ENCODE measurements at places on chromosomes 1 and 21.

DNA sequence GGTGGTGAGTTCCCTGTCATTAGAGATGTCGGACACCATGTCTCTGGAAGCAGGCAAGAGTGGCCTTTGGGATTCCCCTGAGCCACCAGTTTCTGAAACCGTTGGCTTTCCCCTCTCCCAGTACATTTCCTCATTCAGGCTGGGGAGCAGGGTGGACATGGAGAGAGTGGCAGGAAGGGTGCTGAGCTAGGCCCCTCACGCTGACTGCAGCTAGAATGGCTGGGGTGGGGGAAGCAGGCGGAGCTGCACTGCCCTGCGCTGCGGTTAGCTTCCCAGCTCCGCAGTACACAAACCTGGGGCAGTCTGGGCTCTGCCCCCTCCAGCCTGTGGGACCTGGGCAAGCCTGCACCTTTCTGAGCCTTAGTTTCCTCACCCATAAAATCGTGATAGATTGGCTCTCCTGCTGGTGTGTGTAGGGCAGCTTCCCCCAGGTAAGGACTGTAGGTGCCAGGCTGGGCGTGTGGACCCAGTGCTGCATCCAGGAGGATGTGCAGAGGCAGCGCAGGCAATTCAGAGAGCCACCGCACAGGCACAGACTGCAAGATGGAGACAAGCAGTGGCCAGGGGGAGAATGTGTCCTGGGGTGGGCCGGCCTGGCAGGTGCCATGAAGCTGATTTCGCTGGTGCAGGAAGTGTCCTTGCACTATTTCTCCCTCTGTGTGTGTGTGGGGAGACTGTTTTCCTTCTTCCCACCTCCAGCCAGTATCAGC, 3.0 kb downstream of the PLA2G2F start:
- DNase-seq: no peak

- DNase-seq: peak; percentile 21
These were observed 116.3 kb upstream of the COL6A1 start for GRCh38 chr21:45865106-45865835.

GRCh38 chr1:179036844-179037465, 11.3 kb downstream of the FAM20B start:
- DNase-seq: peak; percentile 64

DNA sequence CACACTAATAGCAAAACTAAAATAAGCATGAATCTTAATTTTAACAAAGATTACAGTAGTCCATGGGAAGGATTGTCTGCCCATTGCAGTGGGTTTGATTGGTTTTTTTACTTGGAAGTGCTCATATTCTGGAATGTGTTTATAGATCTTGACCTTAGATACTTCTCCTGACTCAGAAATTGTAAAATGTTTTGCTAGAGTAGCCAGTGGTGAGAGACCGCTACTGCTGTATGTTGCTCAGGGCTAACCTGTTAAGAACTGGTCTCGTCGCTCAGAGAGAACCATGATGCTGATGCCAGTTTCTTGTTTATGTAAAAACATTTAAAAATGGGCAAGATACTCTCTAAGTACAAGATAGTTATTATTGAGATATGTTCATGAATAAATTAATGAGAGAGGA, 99.9 kb downstream of the ROR1 start:
- DNase-seq: peak; percentile 50

DNA sequence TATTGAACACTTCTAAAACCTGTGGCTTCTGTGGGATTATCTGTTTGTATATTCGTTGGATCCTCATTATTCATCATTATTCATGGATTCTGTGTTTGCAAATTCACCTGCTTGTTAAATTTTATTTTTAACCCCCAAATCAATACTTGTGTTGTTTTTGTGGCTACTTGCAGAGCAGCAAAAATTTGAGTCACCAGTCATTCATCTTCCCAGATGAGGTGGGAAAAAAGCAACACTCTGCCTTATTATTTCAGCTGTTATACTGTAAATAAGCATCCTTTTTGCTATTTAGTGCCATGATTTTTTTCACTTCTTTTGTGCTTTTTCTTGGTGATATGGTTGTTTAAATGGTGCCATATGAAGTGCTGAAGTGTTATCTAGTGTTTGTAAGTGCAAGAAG, 56.7 kb downstream of the RASAL2 start:
- DNase-seq: no peak

- no peak for DNase-seq
These were observed 73.5 kb upstream of the LRRC7 start for GRCh38 chr1:69494221-69494620.

- DNase-seq: no peak
These were observed 178.4 kb downstream of the PSMG1 start for GRCh38 chr21:39004634-39005501.

DNA sequence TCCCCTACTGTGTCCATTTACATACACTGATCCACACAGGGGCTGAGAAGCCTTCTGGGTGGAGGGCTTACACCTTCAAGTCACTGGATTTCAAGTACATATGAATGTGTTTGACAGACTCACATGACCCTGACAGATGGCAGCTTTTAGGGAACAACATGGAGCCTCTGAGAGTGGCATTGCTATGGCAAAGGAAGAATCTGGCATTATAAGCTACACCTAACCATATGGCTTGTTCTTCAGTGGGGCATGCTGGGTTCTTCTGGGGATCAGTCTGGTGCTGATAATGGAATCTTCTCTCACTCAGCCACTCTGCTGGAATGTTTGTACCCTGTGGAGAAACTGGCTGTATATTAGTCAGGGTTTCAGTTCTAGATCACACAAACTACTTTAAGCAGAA, 68.5 kb upstream of the PDE4B start:
- no peak for DNase-seq

GRCh38 chr1:153470707-153471106, 10.3 kb upstream of the S100A7 start:
- peak; percentile 3 for DNase-seq

DNA sequence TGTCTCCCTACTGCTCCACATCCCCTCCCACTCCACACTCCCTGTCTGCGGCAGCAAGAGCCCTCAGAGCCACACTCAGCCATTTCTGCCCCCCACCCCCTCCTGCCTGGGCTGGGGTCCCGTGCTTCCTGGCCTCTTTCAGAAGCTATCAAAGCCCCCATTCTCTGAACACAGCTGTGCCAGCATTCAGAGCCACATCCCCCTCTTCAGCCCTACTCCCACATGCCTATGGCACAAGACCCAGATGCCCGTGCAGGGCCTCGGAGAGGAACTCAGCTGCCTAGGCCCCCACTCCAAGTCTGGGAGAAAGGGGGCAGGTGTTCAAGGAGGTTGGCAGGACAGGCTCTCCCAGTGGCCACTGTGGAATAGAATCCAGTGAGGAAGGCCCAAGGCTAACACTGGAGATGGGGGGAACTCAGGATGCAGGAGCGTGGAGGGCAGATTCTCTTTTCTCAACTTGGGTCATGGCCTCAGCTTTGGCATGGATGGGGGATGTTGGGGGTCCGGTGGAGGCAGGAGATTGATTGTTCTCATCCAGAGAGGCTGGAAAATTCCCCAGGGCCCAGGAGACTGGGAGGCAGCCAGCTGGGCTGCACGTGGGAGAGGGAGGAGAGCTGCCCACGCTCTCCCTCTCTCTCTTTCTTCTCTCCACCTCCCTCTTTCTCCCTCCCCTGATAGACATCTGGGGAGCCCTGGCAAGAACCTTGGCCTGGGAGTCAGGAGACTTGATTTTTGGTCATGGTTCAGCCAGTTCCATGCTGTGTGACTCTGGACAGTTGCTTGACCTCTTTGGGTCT, 3.5 kb upstream of the BCAN start:
- DNase-seq: no peak

DNA sequence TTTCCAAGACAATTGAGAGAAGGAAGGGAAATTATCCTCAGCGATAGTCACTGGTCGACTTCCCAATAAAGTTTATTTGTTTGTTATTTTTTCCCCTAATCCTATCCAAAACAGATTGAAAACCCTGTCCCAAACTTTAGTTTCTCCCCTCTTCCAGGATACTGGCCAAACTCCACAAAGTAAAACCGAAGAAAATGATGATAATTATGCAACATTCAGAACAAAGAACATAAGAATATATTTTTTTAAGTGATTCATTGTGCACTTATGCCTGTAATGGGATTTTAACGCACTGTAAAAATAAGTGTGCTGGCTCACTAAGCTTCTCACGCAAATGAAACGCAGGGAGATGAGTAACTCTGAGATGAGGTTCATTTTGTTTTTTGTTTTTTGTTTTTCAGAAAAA, 6.0 kb downstream of the GLIS1 start:
- DNase-seq: peak; percentile 77

DNA sequence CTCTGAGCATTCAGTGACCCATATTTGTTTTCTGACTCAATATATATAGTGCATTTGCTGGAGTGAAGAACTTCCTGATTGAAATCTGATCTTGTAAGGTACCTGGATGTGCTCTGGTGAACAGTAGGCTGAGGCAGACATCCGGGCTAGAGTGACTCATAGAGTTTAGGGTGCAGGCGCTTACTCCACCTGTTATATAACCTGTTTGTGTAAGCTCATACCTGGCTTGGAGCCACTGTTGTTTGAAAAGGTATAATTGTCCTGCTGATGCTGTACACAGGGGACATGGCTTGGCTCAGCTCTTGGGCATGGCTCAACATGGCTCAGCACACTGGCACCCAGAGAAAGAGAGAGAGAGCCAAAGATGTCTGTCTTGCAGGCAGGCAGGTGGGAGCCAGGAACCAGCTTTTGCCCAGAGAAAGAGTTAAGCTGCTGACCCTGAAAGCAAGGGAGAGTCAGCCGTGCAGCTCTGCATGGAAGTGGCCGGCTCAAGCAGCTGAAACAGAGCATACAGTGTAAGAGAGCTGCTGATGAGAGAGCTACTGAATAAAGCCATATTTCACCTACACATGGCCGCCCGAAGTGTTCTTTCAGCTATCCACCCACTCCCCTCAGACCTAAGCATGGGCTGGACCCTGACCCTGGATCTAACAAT, 43.2 kb downstream of the GJA5 start:
- DNase-seq: peak; percentile 98

GRCh38 chr21:34889320-34889675, 159.8 kb downstream of the RUNX1 start:
- peak; percentile 76 for DNase-seq

DNA sequence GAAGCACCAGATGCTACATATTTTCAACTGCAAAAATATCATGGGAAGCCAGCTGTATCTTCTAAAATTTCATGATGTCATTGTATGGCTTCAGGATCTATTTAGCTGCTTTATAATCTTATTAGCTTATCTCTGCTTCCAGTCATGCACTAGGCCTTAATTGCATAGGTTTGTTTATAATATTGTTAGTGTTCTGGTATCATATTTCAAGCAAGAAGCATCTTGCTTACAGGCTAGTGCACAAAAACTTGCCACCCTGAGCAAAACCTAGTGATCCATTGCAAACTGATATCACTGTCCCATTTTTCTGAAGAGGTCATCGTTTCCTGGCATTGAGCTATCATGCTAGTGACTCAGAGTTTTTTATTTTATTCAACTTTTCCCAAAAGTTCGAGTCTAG, 15.7 kb upstream of the NRIP1 start:
- DNase-seq: peak; percentile 20

- DNase-seq: no peak
These were observed 6.1 kb upstream of the KLF17 start for GRCh38 chr1:44112486-44112885.

DNA sequence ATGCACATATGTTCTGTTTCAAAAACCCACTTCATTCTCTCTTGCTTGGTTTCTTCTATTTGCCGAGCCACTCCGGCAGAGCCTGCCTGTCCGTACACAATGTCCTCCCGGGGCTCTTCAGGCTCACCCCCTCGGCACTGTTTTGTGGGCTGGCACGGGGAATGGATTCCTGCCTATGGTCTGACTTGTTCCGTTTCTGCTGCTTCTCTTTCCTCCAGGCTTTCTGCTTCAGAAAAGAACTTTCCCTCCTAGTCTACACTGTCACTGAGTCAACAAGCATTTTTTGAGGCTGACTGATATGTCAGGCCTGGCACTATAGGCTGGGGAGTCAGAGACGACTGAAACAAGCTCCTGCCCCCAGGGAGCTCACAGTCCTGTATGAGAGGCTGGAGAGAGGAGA, 28.4 kb upstream of the SARS1 start:
- DNase-seq: no peak

GRCh38 chr1:18166929-18167328, 59.3 kb downstream of the IGSF21 start:
- DNase-seq: no peak

DNA sequence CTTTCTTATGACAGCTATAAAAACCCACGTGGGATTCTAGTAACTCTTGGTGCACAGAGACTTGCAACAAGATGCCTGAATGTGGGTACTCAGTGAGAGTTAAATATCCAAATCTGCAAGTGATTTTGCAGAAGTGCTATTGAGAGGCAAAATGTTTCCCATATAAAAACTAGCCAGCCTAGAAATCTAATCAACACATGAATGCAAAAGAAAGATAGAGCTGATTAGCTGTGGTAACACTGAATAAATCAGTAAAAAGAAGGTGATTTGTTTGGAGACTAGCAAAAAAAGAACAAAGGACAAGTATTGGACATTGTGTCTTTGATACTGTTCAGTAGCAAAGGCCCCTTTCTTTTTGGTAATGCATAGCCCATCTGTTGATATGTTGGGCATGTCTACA, 213.7 kb upstream of the SGIP1 start:
- DNase-seq: no peak

DNA sequence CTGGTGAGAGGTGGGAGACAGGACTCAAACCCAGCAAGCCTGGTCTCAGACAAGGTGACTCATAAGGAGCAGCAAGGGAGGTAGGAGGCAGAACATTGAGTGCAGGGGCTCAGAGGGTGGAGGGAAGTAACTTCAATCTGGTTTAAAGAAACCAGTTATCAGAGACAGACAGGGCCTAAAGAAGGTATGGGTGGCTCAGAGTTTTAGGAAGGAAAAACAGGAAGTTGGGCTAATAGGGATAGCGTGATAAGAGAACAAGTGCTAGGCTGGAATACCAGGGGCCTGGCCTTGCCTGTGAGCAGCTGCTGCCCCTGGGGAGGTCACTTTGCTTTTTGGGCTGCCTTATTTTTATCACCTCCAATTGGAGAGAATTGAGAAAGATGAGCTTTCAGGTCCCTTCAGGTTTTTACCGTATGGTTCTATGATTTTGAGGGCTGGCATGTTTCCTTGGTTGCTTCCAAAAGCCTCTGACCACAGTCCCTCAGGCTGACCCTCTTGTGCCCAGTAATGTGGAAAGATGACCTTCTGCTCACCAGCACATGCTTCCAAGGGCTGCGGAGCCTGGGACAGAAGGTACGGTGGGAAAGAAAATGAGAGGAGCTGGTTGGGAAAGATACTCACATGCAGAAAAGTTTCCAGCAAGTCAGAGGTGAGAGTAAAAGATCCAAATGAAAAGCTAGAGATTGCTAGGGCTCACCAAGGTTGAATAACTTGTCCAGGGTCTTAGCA, 77.0 kb downstream of the DDR2 start:
- no peak for DNase-seq

DNA sequence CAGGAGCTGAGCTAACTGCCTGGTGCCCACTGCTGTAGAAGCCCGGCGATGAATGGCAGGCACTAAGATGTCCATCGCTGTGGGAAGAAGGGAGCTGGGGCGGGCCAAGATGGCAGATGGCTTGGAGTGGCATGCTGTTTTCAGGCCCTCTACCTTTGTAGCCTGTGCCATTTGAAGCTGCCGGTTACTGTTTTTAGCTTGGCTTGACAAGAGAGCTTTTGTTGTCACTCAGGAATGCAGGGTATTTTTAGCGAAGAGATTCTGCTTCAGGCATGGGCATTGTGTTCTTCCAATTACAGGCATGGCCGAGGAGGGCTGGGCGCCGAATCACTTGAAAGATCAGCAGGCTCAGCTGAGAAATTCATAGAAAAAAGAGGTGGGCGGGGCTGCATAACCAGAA, 348.7 kb downstream of the RPS6KC1 start:
- DNase-seq: peak; percentile 37
